Endothelial cell (in vitro differentiated cells): ENCODE measurements at places on chromosomes 12 and 14. TPM values are rescaled to one million over a fixed set of nuclear protein-coding genes. Genes with fewer than 3 reads are reported as not detected.
A peak's percentile ranks its signal among the peaks of the same experiment; 100 is the strongest.

TAS2R43 gene
- total RNA-seq = 0.62 TPM

GRCh38 chr12:6664902-6665301 is 2.0 kb upstream of the ING4 start:
- peaks cover 25% of the 10 kb centered on the region for H3K36me3 ChIP-seq
- H3K27me3 ChIP-seq = peaks cover 12% of the 10 kb centered on the region
- H3K27ac ChIP-seq = no peak overlapping the region
- DNase-seq = no peak

- peak; percentile 30 for DNase-seq
- peaks cover 13% of the 10 kb centered on the region for H3K36me3 ChIP-seq
- no peak overlapping the region for H3K4me3 ChIP-seq
Measured at GRCh38 chr14:75452900-75453816, 25.3 kb downstream of the JDP2 start.

- H3K27ac ChIP-seq = no peak overlapping the region
- no peaks in the 10 kb centered on the region for H3K36me3 ChIP-seq
- DNase-seq = no peak
Measured at GRCh38 chr12:76450690-76451089, 102.5 kb upstream of the BBS10 start.

KCNMB4 gene
- 17.4 TPM for total RNA-seq

- peaks cover 15% of the 10 kb centered on the region for H3K36me3 ChIP-seq
- peak overlapping the region; percentile 96 for H3K4me3 ChIP-seq
- H3K4me1 ChIP-seq = peaks cover 21% of the 10 kb centered on the region
- no peak for DNase-seq
- peaks cover 8% of the 10 kb centered on the region for H3K27me3 ChIP-seq
Measured at GRCh38 chr14:67815573-67816225, 691 bp downstream of the ZFYVE26 start.

AKAP5 gene
- total RNA-seq = 6.1 TPM

COQ5 gene
- total RNA-seq = 27.2 TPM

DNA sequence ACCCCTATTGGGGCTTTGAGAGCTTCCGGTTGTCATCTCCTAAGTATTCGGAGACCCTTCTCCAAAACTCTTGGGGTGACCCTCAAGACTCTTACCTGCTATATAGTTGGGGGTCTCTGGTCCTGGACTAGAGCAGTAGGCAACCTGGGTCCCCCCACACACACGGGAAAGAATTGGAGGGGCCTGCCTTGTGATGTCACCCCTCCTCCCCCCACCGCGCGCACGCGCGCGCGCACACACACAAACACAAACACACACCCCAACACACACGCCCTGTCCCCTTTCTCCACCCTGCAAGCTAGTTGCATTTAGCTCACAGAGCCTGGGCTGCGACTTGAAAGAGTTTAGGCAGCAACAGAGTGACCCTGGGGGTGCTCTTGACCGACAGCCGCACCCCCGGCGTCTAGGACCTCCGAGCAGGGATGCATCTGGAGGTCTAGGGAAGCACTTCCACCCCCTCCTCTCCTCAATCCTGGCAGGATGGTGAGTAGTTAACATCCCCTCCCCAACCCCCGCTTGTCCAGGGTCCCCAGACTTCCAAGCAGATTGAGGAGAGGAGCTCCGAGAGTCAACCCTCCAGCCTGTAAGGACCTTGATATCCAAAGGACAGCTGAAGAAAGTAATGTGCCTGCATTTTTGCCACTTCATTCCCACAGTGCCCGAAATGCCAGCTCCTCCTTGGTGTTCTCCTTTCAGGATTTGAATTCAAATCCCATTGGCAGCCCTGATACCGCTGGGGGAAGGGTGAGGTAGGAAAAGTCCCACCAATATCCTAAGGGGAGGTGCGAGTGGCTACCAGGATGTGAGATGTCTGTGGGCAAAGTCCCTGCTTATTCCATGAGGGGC is 1.4 kb upstream of the DNAJC14 start:
- peaks cover 11% of the 10 kb centered on the region for H3K36me3 ChIP-seq
- peak overlapping the region; percentile 100 for H3K4me3 ChIP-seq
- H3K4me1 ChIP-seq = peaks cover 38% of the 10 kb centered on the region
- peaks cover 12% of the 10 kb centered on the region for H3K27me3 ChIP-seq
- peak overlapping the region; percentile 99 for H3K27ac ChIP-seq

GRCh38 chr12:108858311-108859074 is 1.1 kb upstream of the SSH1 start:
- H3K27me3 ChIP-seq = peaks cover 18% of the 10 kb centered on the region
- peaks cover 52% of the 10 kb centered on the region for H3K4me1 ChIP-seq

DAO gene
- 0.41 TPM for total RNA-seq

DNA sequence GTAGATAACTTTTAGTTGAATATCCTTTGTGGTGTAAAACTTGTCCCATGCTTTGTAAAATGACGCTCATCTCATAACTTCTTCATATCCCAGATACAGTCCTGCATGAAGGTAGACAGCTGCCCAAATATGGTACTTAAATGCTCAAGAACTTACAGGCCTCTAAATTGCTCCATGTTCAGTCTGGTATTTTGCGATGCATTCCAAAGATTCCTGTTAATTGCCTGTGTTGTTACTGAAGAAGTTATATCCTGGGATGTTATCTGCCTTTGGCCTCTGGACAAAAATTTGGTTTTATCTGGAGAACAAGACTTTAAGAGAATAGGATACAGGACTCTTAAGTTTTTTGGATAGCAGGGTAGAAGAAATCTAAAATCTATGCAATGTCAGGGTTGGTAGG is 473.0 kb downstream of the PCNX1 start:
- peaks cover 13% of the 10 kb centered on the region for H3K36me3 ChIP-seq
- H3K27me3 ChIP-seq = no peaks in the 10 kb centered on the region
- H3K4me1 ChIP-seq = peaks cover 9% of the 10 kb centered on the region
- no peak for DNase-seq

- H3K4me1 ChIP-seq = peaks cover 18% of the 10 kb centered on the region
- peak; percentile 17 for DNase-seq
- H3K4me3 ChIP-seq = no peak overlapping the region
Measured at GRCh38 chr12:66813137-66813892, 134.4 kb upstream of the GRIP1 start.

DNA sequence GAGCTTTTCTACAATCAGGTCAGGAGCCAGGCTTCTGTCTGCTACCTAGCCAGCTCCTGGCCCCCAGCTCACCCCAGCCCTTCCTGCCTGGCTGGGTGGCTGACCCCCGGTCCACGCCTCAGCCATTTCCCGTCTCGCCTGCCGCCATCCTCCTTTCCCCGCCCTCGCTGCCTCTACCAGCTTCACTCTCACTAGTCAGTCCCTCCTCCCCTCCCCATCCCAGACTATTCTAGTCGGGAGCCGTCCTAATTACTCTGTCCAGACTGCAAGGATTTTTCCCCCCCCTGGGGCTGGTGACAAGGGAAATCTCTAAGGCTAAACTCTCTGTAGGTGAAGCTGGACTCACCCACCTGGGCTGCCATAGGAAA is 825 bp downstream of the DHH start:
- H3K27ac ChIP-seq = no peak overlapping the region
- peaks cover 20% of the 10 kb centered on the region for H3K36me3 ChIP-seq
- H3K4me1 ChIP-seq = peaks cover 37% of the 10 kb centered on the region

DNA sequence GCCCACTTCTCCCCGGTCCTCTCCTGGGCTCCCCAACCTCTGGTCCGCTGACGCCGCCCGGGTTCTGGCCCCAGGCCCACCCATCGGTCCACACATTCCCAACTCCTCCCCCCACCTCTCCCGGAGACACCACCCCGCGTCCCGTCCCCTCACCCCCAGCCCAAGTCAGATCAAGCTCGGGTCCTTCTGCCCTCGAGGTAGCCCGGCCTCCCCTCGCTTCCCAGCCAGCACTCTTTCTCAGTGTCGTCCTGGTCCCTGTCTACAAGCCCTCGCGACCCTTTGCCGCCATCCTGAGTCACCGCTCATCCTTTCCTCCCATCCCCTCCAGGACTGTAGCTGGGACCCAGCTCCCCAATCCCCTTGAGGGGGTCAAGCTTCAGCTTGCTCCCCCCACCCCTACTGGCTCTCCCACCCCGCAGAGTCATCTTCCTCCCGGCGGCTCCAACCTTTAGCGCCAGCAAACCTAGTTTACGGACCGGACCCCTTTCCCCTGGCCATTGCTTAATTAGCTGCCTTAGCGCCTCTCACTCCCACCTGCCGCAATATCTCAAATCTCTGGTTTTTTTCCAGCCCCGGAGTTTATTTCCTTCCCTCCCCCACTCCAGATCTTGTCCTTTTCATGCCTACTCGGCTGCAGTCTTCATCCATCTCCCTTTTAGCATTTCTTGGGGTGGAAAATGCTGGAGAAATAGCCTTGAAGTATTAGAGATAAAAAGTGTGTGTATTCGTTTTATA is 1.1 kb downstream of the PPP4R4 start:
- no peak overlapping the region for H3K27ac ChIP-seq
- peaks cover 11% of the 10 kb centered on the region for H3K27me3 ChIP-seq
- no peaks in the 10 kb centered on the region for H3K36me3 ChIP-seq
- peaks cover 5% of the 10 kb centered on the region for H3K4me1 ChIP-seq
- peak overlapping the region; percentile 87 for H3K4me3 ChIP-seq
- DNase-seq = no peak

- H3K4me3 ChIP-seq = no peak overlapping the region
- H3K4me1 ChIP-seq = no peaks in the 10 kb centered on the region
- H3K27ac ChIP-seq = no peak overlapping the region
- H3K36me3 ChIP-seq = no peaks in the 10 kb centered on the region
- no peak for DNase-seq
- H3K27me3 ChIP-seq = no peaks in the 10 kb centered on the region
Measured at GRCh38 chr14:47843236-47843635, 167.8 kb upstream of the MDGA2 start.

- no peaks in the 10 kb centered on the region for H3K4me1 ChIP-seq
- H3K4me3 ChIP-seq = no peak overlapping the region
- H3K36me3 ChIP-seq = peaks cover 5% of the 10 kb centered on the region
- H3K27ac ChIP-seq = no peak overlapping the region
Measured at GRCh38 chr12:42609605-42610004, 20.1 kb upstream of the PRICKLE1 start.

C12orf42 gene
- 0.77 TPM for total RNA-seq

DNA sequence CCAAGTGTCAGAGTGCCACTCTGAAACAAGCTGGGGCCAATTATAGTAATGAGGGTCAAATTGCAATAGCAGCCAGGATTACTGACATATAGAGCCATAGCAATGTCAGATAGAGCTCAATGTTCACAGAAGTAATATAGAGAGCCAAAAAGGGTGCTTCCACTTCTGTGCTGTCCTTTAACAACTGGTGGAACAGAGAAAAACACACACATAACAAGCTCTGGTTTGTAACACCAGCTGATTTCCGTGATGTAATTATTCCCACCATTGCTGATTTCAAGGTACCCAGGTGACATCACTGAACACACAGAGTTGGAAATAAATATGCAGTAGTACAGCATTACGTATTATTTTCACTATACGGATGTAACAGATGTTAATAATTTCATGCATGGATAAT is 3.0 kb upstream of the CLEC2B start:
- H3K27ac ChIP-seq = no peak overlapping the region
- H3K4me3 ChIP-seq = no peak overlapping the region
- no peaks in the 10 kb centered on the region for H3K27me3 ChIP-seq
- DNase-seq = no peak
- H3K4me1 ChIP-seq = peaks cover 6% of the 10 kb centered on the region

PRB2 gene
- total RNA-seq = not detected

DNA sequence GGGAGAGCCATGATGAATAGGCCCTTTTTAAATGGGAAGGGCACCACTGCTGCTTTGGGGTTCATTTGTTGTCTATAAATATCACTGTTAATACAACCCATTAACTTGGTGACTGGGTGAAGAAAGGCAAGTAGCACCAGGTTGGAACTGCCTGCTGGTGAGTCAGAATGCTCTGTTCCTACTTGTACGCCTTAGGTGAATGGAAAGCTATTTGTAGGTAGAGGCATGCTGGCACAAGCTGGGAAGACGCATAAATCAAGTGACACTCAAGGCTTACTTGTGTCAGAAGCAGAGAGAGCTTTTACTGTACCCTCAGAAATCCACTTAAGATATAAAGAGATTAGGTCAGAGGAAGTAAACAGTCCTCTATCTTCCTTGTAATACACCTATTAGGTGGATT is 142.5 kb downstream of the TMX1 start:
- H3K4me1 ChIP-seq = peaks cover 13% of the 10 kb centered on the region
- H3K4me3 ChIP-seq = no peak overlapping the region
- peaks cover 1% of the 10 kb centered on the region for H3K27me3 ChIP-seq
- H3K27ac ChIP-seq = no peak overlapping the region
- no peak for DNase-seq
- H3K36me3 ChIP-seq = no peaks in the 10 kb centered on the region

- no peak overlapping the region for H3K27ac ChIP-seq
- H3K4me1 ChIP-seq = no peaks in the 10 kb centered on the region
- H3K27me3 ChIP-seq = no peaks in the 10 kb centered on the region
- H3K4me3 ChIP-seq = no peak overlapping the region
- H3K36me3 ChIP-seq = no peaks in the 10 kb centered on the region
Measured at GRCh38 chr14:48788771-48789170, 797.4 kb downstream of the RPS29 start.

- H3K27me3 ChIP-seq = no peaks in the 10 kb centered on the region
- H3K4me1 ChIP-seq = peaks cover 10% of the 10 kb centered on the region
- DNase-seq = no peak
- H3K27ac ChIP-seq = no peak overlapping the region
- peaks cover 9% of the 10 kb centered on the region for H3K36me3 ChIP-seq
- no peak overlapping the region for H3K4me3 ChIP-seq
Measured at GRCh38 chr12:7012024-7012607, 6.2 kb downstream of the LPCAT3 start.

FRS2 gene
- 22.9 TPM for total RNA-seq

BICD1 gene
- total RNA-seq = 87.9 TPM

DNA sequence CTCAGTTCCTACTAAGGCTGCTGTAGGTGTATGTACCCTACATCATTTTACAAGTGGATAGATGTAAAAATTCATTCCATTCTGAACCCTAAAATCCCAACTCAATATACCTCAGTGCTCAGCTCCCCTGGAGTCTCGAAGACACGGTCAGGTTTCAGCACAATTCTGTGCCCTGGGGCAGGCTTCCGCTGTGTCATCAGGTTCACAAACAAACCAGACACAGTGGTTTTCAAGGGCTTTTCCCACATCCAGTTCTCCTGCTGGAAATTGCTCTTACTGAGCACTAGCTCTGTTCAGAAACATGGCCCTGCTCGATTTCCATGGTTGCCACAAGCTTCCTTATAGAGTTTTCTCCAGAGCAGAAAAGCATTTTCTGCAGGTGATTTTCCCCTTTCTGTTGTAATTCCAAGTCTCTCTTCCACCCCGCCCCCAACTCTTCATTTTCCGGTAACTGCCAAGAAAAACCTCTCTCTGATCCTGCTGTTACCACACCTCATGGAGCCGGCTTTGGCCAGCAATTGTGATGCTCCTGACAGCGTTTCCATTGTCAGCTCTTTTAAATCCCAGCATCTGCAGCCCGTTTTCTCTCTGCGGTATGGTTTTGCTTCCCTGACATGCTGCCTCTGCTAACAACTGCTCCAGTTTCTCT is 483.0 kb upstream of the CCDC196 start:
- H3K4me1 ChIP-seq = peaks cover 15% of the 10 kb centered on the region
- H3K27me3 ChIP-seq = peaks cover 4% of the 10 kb centered on the region
- no peak for DNase-seq
- H3K27ac ChIP-seq = no peak overlapping the region
- peaks cover 16% of the 10 kb centered on the region for H3K36me3 ChIP-seq
